ENCODE measurements at places on chromosomes 13 and 19.
A peak's percentile ranks its signal among the peaks of the same experiment; 100 is the strongest.

- DNase-seq: no peak
These were observed 273.4 kb downstream of the DCLK1 start for GRCh38 chr13:35857769-35858168.

DNA sequence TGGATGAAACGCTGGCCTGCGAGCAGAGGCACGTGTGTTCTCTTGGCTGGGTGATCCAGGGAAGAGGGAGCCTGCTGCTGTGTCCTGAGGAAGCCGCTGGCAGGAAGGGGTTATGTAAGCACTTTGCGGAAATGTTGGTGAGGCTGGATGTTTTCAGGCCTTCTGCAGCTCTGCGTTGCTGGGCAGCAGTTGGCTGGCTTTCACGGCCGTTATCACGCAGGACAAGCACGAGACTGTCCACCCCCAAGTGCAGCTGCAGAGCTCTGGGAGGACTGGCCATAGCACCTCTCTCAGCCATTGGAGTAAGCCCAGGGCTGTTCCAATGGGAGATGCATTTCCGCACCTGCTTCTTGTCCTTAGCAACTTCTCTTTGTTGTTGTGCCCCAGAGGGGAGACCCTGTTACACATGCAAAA is 146.9 kb upstream of the SOX21 start:
- DNase-seq: no peak

GRCh38 chr13:35512271-35512920 is 35.9 kb upstream of the MAB21L1 start:
- no peak for DNase-seq

- DNase-seq: no peak
These were observed 43.5 kb upstream of the TSC22D1 start for GRCh38 chr13:44619651-44620050.

GRCh38 chr13:51623473-51623872 is 39.2 kb downstream of the WDFY2 start:
- no peak for DNase-seq

DNA sequence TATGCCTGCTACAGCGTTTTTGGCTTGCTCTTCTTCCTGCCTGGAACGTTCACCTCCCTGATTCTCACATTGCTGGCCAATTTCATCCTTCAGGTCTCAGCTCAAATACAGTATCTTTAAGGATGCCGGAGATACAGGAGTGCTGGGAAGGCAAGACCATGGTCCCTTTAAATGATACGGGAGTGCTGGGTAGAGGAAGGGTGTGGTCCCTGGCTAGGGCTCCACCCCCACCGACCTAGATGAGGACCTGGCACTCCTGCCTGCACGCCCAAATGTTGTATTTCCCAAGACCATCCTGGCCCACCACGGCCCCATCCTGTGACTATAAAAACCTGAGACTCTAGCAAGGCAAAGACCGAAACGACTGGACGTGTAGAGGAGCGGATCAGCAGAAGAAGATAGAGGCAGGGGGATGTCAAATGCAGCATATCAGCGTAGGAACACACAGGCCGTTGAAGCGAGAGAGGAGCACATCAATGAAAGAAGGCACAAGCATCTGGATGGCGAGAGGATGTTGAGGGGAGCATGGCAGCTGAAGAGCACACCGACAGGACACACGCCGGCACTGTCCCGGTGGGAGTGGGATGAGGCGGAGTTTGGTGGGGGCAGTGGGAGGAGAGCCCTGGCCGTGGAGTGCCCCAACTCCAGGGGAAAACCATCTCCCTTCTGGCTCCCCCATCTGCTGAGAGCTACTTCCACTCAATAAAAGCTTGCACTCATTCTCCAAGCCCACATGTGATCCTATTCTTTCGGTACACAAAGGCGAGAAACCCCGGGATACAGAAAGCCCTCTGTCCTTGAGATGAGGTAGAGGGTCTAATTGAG is 74.0 kb downstream of the PCDH9 start:
- DNase-seq: no peak

DNA sequence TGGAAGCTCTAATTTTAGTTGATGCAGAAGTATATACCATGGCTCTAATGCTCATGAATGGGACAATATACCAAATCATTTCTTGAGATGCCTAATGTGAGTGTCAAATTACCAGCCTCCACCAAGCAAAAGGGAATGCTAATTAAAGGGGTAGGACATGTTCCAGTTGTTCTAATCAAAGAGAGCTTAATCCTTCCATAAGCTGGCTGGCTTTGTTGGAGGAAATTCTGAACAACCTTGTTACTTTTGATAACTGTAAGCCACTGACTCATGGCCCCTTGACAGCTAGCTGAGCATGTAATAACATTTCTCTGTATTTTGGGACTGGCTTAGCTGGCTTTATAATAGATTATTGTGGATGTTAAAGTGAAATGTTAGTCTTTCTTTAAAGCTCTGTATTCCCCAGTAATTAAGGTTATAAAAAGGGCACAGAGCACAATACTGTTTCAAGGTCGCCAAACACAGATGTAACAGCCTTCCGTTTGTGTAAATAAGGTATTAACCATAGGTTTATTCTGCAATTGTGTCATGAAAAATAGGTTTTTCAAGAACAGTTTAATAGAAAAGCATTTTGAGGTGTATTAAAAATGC is 1194.0 kb downstream of the PCDH9 start:
- DNase-seq: no peak

- no peak for DNase-seq
These were observed 19.0 kb upstream of the LEUTX start for GRCh38 chr19:39759457-39760184.

GRCh38 chr19:1122972-1123363 is 19.2 kb downstream of the GPX4 start:
- DNase-seq: no peak

DNA sequence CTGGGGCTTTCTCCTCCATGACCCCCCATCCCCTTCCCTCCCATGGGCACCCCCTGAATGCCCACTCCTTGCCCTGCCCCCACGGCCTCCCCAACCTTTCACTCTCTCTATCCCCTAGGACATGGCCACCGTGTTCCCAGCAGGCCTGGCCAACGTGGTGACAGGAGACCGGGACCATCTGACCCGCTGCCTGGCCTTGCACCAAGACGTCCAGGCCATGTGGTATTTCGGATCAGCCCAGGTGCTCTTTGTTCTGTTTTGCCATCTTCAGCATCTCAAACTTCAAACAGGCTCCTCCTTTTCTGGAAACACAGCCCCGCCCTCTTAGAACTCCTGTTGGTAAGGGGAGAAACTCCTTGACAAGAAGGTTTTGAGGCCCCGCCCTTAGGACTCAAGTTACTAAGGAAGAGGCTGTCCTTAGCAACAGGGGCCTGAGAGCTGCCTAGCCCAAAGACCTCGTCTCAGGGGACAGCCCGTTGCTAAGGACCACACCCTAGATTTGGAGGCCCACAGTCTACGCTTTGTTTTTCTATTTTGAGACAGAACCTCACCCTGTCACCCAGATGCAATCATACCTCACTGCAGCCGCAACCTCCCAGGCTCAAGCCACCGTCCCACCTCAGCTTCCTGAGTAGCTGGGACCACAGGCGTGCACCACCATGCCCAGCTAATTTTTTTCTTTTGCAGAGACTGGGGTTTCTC is 5.1 kb upstream of the FLT3LG start:
- DNase-seq: no peak

- no peak for DNase-seq
These were observed 27.3 kb upstream of the MPHOSPH8 start for GRCh38 chr13:19606152-19606551.

DNA sequence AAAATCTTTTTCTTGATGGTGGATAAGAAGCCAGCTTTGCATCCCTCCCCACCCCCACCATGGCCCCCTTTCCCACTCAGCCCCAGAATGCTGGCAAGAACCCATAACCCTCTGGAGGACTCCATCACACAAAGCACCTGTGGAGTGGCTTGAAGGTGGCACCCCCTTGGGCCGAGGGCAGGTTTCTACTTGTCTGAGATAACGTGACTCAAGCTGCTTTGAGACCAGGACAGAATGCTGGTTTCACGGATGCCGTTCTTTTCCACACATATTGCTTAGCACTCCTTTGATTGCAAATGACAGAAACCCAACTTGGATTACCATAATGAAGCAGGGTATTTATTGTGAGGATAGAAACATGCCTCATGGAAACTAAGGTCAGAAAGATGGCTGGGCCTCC is 82.2 kb downstream of the LACC1 start:
- no peak for DNase-seq

GRCh38 chr13:33194820-33195692 is 90.5 kb downstream of the STARD13 start:
- no peak for DNase-seq

DNA sequence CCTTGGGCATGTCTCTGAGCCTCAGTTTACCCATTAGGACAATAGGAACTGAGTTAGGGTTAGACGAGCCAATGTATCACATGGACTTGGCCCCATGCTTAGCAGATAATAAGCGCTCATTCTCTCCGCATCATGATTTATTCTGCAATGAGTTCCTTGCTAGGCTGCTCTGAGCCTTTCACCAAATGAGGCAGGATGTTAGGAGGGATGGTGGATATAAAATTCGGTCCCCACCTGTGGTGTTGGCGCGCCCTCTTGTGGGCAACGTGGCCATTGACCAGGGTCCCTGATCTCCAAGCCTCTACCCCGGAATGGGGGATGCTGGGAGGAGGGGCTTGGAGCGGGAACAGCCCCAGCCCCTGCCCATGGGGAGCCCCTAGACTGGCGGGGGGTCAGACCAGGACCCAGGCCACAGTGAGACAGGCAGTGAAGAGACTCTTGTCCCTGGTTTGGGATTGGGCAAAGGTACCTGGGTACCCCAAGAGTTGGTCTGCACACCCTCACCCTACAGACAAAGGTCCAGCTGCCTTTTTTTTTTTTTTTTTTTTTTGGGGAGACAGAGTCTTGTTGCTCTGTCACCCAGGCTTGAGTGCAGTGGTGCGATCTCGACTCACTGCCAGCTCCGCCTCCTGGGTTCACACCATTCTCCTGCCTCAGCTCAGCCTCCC is 43.9 kb downstream of the CERS4 start:
- DNase-seq: peak; percentile 56

- no peak for DNase-seq
These were observed 14.3 kb downstream of the MRPS12 start for GRCh38 chr19:38944981-38945506.

DNA sequence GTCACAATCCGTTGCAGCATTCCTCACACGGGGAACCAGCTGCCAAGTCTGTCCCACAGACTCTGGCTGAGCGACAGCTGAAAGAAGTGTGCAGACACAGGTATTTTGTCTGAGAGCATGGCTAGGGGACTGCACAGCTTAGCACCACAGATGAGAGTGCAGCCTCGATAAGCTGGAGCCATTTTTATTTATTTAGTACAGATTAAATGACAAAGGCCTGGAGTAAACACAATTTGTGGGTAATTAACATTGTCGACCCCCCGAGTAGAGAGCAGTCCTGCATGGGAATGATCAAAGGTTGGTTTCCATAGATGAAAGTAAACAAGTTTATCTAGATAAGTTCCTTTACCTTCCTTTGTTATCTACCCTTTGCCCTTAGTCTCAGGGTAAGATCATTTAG is 836.2 kb downstream of the DACH1 start:
- DNase-seq: no peak

GRCh38 chr13:20492641-20493040 is 33.0 kb downstream of the CRYL1 start:
- DNase-seq: no peak

- no peak for DNase-seq
These were observed 5.6 kb upstream of the EEF1AKMT1 start for GRCh38 chr13:20779405-20779804.

- no peak for DNase-seq
These were observed at the start of gene PTGER1 for GRCh38 chr19:14475251-14476073. Gene PTGER1 (minus strand): TSS chr19:14475354. CDS start chr19:14474320, 1,034 bp downstream.

- no peak for DNase-seq
These were observed at the start of gene SSC5D for GRCh38 chr19:55487924-55488687. Gene SSC5D (plus strand): TSS chr19:55488436. CDS start chr19:55488590, 154 bp downstream.

DNA sequence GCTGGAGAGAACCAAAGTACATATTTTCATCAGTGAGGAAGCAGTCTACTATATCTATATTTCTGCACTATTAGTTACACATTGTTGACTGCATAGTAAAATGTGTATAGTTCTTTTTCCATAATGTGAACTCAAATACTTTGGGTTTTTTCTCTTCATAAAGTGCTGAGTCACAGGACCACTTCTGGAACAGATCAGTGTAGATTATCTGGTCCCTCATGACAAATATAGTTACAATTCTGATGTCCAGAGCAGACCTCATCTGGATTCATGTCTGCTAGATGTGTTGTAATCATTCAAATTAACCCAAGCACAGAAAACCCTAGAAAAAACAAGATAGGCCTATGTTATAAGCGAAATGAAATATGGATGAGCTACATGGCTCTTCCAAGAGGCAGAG is 171.4 kb downstream of the SUCLA2 start:
- DNase-seq: no peak

- no peak for DNase-seq
These were observed 386.3 kb downstream of the NDFIP2 start for GRCh38 chr13:79867254-79867653.

DNA sequence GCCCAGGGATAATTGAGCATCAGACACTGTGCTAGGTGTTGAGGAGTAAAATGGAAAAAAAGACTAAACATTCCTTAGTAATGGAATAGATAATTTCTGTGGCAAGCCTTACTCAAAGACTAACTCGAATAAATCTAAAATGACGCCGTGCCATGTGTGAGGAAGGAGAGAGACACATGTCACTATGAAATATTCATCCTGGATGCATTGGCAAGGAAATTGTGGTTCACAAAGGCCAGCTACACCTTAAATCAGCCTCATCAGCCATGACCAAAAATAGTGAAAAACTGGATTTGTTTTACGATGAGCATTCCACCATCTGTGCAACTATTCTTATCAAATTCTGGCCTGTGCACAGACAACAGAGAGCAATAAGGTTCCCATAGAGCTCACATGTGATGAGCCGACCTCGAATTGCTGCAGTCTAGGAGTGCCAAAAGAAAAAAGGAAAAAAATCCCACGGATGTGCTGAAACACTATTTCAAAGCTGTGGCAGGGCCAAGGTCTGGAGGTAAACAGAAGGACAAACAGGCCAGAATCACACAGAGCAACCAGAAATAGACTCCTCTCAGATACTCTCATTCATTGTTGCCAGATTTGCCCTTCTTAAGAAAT is 505.7 kb downstream of the EFNB2 start:
- no peak for DNase-seq

- DNase-seq: no peak
These were observed 341.5 kb downstream of the MTUS2 start for GRCh38 chr13:29161676-29162075.

GRCh38 chr13:23848019-23848418 is 41.2 kb downstream of the MIPEP start:
- DNase-seq: no peak

- peak; percentile 81 for DNase-seq
These were observed at the start of the genes LSM7 and SPPL2B for GRCh38 chr19:2328401-2329148. Gene LSM7 (minus strand): TSS chr19:2328586. CDS start chr19:2328566, 20 bp downstream. Gene SPPL2B (plus strand): TSS chr19:2328684. CDS start chr19:2328710, 26 bp downstream.

GRCh38 chr13:74794147-74794546 is 659.9 kb upstream of the KLF12 start:
- no peak for DNase-seq

GRCh38 chr19:21210037-21210621 is 68.3 kb downstream of the ZNF431 start:
- no peak for DNase-seq

Measured in right renal cortex interstitium (tissue), 3 donors.